ENCODE measurements at places on chromosomes 12 and 14. TPM values are rescaled to one million over a fixed set of nuclear protein-coding genes. Genes with fewer than 3 reads are reported as not detected.

TAS2R9 gene
- total RNA-seq: 0.19 TPM

GAS2L3 gene
- total RNA-seq: 17.7 TPM

SMIM41 gene
- total RNA-seq: 0.13 TPM

OR6C2 gene
- not detected for total RNA-seq

Data from aortic smooth muscle cell (primary cell).